ENCODE measurements at places on chromosomes 6 and 20.

- no peak for DNase-seq
These were observed 66.5 kb downstream of the STK4 start for GRCh38 chr20:45032781-45033180.

DNA sequence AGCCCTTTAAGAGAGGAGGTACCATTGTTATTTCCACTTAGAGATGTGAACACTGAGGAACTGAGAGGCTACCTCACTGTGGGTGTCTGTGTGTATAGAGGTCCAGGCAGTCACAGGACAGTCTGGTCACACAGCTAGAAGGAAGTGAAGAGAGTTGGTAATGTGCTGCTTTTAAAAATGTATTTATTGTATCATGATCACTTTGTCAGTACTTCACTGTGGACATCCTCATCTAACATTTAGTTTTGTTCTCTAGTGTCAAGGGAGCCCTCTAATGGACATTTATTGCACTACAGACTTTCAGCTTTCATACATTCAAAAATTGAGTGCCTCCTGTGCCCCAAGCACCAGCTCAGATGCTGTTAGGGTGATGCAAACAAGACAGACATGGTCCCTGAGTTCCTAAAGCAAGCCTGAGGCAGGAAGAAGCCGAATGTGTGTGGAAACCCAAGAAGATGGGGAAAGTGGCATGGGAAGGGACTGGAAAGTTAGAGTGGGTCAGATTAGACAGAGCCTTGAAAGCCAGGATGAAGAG, 123.0 kb downstream of the SLC16A10 start:
- peak; percentile 75 for DNase-seq

DNA sequence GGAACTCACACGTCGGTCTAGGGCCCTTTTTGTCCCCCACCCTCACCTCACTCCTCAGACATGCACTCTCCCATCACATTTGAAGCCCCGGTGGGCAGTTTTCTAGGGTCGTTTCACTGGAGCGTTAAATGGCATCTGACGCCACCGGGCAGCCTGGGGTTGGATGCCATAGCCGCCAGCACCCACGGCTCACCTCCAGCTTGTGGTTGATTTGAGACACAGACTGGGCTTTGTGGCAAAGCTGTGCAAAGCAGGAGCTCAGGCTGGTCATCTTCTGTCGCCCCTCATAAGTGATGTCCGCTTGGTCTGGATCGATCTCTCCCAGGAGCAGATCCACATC, 530 bp downstream of the GOPC start:
- DNase-seq: no peak

- no peak for DNase-seq
These were observed 42.1 kb upstream of the CDH22 start for GRCh38 chr20:46350201-46350985.

Measured in small intestine (tissue), 16 donors.